RPMI8226 (cell line): ENCODE measurements at places on chromosomes 4 and X.

GRCh38 chr4:78627966-78628678, 76.6 kb downstream of the ANXA3 start:
- no peak for DNase-seq

DNA sequence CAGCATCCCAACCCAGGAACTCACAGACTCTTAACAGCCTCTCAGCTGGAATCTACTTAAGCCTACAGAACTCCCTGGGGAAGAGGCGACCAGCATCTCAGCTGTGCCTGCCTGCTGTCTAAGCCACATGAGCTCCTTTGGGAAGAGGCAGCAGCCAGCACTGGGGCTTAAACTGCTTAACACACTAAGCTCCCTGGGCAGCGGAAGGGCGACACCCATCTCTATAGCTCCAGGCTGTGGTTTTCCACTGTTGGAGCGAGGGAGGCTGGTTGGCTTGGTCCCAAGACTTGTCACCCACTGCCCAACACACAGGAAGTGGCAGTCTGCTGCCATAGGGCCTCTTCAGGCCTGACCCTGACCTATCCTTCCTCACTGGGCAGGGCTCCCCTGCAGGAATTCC, 1544.1 kb upstream of the ADGRL3 start:
- DNase-seq: no peak

- DNase-seq: peak; percentile 55
Measured at GRCh38 chr4:683982-684622, 4.8 kb downstream of the SLC49A3 start.

DNA sequence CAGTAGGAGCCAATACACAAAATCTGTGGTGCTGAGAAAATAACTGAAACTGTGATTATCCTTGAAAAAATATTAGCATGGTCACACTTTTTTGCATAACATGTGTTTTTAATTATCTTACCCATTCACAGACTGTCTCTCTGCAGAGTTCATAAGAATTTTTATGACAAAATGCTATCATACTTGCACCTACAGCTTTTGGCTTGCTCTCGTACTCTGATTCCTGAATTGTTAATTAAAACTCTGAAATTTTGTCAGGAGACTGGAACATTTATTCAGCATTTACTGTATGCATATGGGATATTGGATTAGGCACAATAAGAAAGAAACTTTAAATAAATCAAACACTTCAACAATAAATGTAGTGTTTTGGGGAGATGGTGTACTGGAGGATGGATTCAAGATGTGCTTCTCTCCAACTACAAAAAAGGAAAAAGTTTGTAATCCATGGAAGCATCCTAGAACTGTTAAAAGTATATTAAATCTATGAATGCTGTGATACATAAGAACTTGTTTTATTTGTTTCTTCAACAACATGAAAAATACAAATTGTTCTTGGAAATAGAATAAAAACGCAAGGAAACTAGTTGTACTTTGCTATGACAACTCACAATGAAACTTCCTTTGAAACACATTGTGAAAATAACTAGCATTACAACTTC, 260.5 kb downstream of the SPATA18 start:
- DNase-seq: no peak

DNA sequence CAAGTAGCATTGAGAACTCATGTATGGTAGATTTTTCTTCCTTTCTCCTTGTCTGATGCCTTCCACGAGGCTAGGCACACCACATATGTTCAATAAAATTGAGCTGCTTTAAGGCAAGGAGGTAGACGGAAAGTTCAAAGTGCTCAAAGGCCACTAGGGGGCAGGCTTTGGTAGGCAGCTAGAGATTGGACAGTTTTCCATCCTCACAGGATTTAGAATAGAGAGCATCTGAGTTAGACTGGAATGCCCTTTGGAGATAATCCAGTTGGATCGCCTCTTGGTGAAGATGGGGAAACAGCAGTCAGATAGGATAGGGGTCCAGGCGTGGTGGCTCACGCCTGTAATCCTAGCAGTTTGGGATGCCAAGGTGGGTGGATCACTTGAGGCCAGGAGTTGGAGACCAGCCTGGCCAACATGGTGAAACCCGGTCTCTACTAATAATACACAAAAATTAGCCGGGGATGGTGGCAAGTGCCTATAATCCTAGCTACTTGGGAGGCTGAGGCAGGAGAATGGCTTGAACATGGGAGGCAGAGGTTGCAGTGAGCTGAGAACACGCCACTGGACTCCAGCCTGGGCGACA, 30.4 kb downstream of the ELF4 start:
- DNase-seq: peak; percentile 64

GRCh38 chr4:2412534-2412884, 5.9 kb downstream of the ZFYVE28 start:
- DNase-seq: peak; percentile 52

- DNase-seq: no peak
Measured at GRCh38 chrX:17564689-17565409, 172.4 kb upstream of the SCML1 start.

DNA sequence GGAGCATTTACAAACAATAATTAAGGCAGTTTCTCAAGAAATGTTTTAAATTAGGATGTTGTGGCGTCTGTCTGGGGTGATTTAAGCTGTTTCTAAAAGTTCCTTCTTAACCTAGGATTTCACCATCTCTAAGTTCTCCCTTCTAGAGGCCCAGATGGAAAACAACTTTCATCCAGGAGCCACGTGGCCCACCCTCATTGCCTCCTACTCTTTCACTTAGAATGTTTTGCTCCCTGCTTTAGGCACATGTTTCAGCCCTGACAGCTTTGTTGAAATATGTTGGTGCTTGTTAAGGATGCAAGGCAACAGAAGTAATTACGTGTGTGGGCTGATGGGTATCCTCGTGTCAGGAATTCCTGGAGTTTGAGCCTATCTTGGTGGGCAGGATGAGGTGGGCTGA, 131.3 kb downstream of the GUCY2F start:
- no peak for DNase-seq

DNA sequence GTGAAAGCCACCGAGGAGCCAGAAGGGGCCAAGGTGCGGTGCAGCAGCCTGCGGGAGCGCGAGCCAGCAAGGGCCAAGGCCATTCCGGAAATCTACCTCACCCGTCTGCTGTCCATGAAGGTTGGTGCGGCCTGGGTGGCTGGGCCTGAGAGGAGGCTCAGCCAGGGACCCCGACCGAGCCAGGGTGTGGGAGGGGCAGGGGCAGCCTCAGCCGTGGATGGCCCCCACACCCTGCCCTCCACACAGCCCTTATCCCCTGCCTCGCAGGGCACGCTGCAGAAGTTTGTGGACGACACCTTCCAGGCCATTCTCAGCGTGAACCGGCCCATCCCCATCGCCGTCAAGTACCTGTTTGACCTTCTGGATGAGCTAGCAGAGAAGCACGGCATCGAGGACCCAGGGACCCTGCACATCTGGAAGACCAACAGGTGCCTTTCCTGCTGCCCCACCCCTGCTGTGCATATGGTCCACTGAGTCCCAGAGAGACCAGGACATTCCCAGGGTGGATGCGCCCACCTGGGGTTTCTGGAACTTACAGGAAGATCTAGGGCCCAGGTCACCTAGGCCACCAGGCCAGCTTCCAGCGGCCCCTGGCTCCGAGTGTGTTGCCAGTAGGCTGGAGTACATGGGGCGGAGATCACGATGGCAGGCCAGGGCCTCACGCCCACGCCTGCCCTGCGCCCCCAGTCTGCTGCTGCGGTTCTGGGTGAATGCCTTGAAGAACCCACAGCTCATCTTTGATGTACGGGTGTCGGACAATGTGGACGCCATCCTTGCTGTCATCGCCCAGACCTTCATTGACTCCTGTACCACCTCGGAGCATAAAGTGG, 3.4 kb upstream of the SRPK3 start:
- DNase-seq: no peak

DNA sequence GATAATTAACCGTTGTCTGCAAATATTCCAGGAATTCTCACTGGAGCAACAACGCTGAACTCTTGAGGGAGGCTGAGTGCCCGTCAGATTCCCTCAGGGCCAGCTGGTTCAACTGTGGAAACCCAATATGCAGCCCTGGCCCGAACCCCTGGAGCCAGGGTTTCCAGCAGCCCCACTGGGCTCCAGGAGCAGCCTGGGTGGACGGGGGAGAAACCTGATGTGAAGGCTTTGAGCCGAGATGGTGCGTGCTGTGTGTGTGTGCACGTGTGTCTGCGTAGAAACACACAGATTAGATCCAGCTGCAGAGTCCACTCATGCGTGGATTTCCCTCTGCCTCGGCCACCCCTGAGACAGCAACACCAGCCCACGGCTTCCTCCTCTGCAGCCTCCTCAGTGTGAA, 19.4 kb upstream of the SLC25A6 start:
- no peak for DNase-seq

DNA sequence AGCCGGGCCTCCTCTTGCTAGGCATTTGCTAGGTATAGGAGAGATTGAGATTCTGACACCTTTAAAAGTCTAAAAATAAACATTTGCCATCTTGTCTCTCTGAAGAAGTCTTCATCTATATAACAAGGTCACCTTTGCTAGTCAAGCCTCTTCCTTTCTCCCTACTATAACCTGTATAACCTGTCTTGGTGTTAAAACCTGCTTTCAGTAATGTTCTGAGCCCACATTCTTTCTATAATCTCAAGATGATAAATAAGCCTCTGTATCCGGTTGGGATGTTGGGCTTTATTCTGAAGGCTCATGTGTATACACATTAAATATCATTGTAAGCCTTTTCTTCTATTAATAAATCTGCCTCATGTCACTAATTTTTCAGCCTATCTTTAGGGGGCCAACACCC, 10.2 kb downstream of the ASIC5 start:
- no peak for DNase-seq

- no peak for DNase-seq
Measured at GRCh38 chr4:18021470-18021719, 160 bp downstream of the LCORL start.

- no peak for DNase-seq
Measured at GRCh38 chr4:156766846-156767245, 204.8 kb downstream of the PDGFC start.

DNA sequence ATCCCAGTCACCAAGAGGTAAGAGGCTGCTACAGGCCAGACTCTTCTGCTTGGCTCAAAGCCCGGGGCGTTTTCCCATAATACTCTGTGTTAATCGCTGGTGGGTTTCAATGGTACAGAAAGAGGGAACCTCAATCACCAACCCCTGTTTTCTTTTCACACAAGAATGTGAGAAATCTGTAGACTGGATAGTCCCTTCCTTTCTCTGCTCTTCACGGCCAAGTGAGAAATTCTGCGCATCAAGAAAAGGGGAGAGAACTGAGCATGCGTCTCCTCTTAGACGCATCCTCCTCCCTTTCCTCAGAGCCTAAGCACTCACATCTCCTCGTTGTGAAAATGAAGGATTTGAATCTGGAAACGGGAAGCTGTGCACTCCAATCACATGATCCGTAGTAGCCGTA, 64.7 kb downstream of the CLNK start:
- no peak for DNase-seq

GRCh38 chrX:35076061-35076460, 133.5 kb downstream of the FAM47B start:
- DNase-seq: no peak

- DNase-seq: no peak
Measured at GRCh38 chrX:70480660-70481018, 36.0 kb downstream of the DLG3 start.

DNA sequence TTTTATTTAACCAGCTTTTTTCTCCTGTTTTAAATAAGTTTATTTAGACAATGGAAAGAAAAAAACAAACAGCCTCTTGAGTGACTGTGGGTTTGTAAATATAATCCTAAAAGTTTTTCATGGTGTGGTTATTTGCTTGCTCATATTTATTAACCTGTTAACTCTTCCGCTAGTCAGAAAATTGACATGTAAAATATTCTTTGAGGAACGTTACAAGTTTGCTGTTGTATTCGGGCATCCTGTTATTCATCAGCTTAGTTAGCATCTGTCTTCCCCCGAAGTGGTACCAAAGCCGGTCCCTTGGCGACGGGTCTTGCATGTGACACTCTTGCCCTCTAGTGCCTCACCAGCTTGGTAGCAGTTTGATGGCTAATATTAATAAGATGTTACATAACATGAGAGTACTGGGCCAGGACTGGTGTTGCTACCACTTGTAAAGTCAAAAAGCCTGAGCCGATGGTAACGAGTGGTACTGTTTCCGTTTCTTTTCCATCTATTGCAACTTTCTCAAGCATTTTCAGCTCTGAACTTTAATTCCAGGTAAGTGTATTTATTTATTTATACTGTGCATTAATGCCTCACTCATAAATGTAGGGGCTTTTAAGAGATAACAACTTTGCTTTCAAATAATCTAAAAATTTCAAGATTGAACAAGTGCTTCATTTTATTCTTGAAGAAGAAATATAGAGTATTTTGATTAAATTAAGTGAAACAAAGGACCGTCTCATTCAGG, at the start of gene NDST3:
TSS of gene NDST3 (plus strand) at position 434 of the 733 bp plus-strand sequence. CDS start 19,425 bp downstream, outside the sequence.
- DNase-seq: peak; percentile 34

GRCh38 chr4:56844802-56845580, 23.5 kb upstream of the SPINK2 start:
- no peak for DNase-seq

- no peak for DNase-seq
Measured at GRCh38 chr4:183483997-183484396, 20.9 kb upstream of the ING2 start.

DNA sequence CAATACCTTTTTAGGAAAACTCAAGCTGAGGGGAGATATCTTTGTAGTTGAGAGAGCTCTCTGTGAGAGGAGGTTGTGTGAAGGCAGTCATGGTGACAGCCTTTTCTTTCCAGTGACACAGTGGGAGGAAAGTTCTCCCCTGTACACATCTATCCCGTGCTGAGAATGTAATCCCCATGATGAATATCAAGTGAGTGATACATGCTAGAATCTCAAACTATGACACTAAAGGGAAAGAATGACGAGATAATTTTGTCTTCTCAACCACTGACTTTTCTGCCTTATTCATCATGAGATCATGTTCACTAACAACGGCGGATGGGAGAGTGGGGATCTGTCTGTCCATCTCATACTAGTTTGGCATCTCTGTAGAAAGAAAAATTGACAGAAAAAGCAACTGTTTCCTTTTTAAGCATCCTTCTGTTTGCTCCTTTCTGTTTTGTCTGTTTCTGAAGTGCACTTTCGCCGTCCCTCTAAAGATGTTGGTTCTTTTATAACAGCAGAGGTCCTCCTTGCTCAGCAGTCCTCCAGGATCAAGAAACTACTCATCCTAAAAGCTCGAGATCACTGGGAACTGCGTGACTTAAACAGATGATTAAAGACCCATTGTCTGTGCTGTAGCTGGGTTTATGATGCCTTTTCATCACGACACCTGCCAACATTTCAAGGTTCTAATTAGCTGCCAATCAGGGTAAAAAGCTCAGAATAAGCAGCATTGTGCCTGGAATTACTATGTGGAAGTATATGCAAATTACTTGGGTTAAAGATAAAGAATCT, 137.6 kb downstream of the DCK start:
- no peak for DNase-seq

GRCh38 chrX:154369449-154370299, 4.8 kb downstream of the FLNA start:
- peak; percentile 69 for DNase-seq
